WTC11 (cell line): ENCODE measurements at places on chromosomes 2 and 18.

- H3K4me1 ChIP-seq: no peaks in the 10 kb centered on the region
- H3K27me3 ChIP-seq: peaks cover 14% of the 10 kb centered on the region
- no peak for DNase-seq
- peaks cover 23% of the 10 kb centered on the region for H3K36me3 ChIP-seq
Measured at GRCh38 chr18:61628085-61628484, 264.7 kb downstream of the RNF152 start.

- H3K27ac ChIP-seq: no peak overlapping the region
- no peak overlapping the region for H3K4me3 ChIP-seq
- H3K36me3 ChIP-seq: peaks cover 20% of the 10 kb centered on the region
- no peaks in the 10 kb centered on the region for H3K27me3 ChIP-seq
Measured at GRCh38 chr2:159996792-159997546, 65.4 kb downstream of the PLA2R1 start.

GRCh38 chr2:25453199-25453905 lies 111.6 kb upstream of the DNMT3A start:
- DNase-seq: no peak
- peaks cover 7% of the 10 kb centered on the region for H3K36me3 ChIP-seq
- H3K27me3 ChIP-seq: no peaks in the 10 kb centered on the region
- H3K4me3 ChIP-seq: no peak overlapping the region

DNA sequence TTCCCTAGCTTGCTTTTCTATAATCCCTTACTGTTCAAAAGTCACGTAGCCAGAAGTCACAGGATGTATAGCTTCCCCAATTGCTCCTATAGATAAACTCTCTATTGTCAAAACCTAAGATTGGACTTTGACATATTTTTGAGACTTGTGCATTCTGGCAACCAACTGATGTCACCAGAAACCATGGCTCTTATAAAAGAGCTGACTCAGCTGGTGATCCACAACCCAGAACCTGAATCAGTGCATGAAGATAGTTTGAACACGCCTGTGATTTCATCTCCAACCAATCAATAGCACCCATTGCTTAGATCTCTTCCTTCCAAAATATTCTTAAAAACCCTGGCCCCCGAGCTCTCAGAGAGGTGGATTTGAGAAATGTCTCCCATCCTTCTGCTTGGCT lies 639.9 kb upstream of the PIK3C3 start:
- H3K27me3 ChIP-seq: peaks cover 4% of the 10 kb centered on the region; the same call in 1 of the 2 replicates
- no peak overlapping the region for H3K4me3 ChIP-seq
- peaks cover 37% of the 10 kb centered on the region for H3K4me1 ChIP-seq
- H3K36me3 ChIP-seq: peaks cover 57% of the 10 kb centered on the region
- no peak overlapping the region for H3K27ac ChIP-seq

- no peaks in the 10 kb centered on the region; the same call in 1 of the 2 replicates for H3K27me3 ChIP-seq
- no peak overlapping the region for H3K27ac ChIP-seq
- no peak for DNase-seq
- H3K4me3 ChIP-seq: no peak overlapping the region
- H3K4me1 ChIP-seq: peaks cover 64% of the 10 kb centered on the region
- H3K36me3 ChIP-seq: peaks cover 3% of the 10 kb centered on the region
Measured at GRCh38 chr2:64226611-64227010, 82.4 kb upstream of the PELI1 start.
